EH (cell line): ENCODE measurements at places on chromosomes 2 and 18.

DNA sequence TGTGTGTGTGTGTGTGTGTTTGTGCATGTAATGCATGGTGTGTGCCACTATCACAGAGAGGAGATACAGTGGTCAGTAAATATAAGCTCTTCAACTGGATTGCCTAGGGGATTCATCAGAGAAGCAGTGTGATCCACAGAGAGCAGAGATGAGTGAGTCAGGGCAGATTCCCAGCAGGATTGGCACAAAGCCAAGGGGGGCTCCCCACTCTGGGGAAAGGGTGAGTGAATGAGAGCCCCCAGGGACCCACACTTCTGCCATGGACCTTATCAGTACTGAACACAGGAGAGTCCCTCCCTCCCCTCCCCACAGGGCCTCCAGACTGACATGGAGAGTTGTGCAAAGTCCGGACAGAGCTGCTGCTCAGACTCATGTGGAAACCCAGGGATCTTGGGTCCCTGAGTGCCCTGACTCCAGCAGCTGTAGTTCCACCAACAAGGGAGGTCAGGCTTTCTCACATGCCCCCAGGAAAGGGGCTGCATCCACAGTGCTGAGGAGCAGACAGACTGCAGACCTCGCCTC is 748.8 kb downstream of the NR4A2 start:
- no peak for DNase-seq

- peak; percentile 84 for DNase-seq
Measured at GRCh38 chr18:525036-525797, 24.7 kb upstream of the COLEC12 start.

GRCh38 chr2:184851576-184851975 is 253.2 kb downstream of the ZNF804A start:
- DNase-seq, result no peak

DNA sequence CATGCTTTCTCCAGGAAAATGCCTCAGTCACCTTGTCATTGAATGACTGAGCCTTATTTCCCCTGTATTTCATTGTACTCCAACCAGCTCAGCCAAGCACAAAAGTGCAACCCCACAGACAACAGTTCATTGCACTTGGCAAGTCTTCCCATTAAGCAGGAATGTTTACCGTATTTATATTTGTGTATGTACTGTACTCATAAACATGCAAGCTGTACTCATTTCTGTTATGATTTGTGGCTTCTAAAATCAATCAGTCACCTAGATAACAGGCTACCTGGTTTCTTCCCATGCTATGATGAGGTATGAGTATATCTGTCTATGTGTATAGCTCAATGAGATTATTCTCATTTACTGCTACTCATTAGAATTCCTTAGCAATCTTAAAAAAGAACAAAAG is 505.5 kb upstream of the FAM98A start:
- DNase-seq, result peak; percentile 30

DNA sequence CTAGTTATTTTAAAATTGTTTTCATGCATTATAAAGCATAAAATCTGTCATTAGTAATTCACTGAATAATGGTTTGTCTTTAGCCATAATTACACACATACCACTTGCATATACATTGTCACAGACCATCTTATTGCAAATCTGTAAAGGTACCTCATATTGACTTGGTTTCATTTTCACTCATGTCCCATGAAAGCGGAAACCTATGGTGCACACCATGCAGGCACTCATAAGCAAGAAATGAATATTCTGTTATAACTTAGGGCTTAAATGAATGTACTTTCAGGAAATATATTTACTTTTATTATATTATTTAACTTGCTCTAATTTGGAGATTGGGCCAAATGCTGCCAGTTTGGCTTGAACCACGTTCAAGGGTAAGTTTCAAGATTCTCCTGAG is 29.2 kb upstream of the STK17B start:
- DNase-seq, result no peak

DNA sequence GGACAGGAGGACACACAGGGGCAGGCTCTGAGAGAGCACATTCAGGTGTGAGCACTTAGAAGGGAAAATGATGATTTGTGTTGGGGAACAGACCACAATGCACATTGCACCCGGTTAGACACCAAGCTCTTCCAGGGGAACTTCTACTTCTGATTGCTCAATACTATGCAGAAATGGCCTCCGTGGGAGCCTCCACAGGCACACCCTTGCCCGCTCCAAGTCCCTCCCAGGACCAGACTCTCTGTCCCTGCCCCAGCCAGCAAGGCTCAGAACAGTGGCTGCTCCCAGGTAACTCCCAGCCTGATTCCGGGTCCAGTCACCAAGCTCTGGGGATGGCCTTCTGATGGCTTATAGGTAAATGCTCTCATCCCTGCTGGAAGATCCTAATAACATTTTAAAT is 56.2 kb downstream of the BCL2L11 start:
- DNase-seq, result no peak

GRCh38 chr18:61496374-61496773 is 163.1 kb downstream of the CDH20 start:
- no peak for DNase-seq

DNA sequence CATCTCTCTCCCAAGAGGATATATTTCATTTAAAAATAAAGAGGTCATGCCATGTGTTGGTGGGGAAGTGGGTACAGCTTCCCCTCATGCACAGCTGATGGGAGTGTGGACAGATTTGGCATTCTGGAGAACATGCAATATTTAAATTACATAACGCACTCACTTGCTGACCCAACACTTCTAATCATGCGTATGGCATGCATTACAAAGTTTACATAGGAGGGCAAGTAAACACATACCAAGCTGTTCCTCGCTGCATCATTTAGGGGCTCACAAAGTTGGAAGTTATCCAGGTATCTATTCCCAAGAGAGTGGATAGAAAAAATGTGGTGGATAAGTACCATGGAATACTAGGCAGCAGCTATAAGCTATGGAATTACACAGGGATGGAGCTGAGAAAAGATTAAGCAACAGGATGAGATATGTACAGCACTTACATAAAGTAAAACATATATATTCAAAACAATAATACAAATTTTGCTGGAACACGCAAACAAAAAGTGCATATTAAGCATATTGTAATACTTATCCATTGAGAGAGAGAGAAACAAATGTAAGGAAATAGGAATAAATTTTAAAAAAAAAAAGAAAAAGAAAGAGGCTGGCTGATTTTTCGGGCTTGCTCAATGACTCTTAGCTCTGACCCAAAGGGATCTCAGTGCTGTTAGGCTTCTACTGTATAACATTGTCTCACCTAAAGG is 11.0 kb downstream of the CYP1B1 start:
- peak; percentile 10 for DNase-seq

DNA sequence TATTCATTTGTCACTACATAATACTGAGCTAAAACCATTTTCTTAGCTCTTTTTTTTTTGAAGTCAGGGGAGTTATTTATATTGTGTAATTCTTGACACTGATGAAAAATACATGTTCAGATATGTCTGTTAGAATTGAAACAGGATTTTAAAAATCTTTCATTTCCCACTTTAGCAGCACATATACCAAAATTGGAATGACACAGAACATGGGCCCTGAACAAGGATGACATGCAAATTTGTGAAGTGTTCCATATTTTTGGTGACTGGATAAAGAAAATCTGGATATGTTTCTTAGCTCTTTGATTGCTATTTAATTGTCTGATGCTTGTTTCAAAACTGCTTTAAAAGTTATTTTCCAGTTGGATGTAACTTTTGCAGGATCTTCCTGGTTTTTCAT is 1963.9 kb upstream of the LRRTM1 start:
- no peak for DNase-seq

DNA sequence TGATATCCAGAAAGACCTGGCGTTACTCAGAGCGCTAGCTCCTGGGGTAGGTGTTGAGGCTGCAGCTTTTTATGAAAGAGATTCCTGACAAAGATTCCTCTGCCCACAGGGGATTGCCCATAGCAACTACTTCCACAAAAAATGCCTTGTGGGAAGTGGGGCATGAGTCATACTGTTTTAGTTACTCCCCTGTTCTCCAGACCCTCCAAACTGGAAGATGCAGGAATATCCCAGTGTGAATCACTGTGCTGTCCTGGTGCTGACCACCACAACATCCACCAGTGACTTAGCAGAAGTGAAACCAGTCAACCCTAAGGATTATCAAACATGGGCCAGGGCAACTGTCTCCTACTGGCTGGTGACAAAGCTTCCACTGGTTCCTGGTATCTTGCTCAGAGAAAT is 61.8 kb downstream of the CDH2 start:
- DNase-seq, result peak; percentile 97

GRCh38 chr2:177537636-177538035 is 145.1 kb downstream of the AGPS start:
- DNase-seq, result no peak

DNA sequence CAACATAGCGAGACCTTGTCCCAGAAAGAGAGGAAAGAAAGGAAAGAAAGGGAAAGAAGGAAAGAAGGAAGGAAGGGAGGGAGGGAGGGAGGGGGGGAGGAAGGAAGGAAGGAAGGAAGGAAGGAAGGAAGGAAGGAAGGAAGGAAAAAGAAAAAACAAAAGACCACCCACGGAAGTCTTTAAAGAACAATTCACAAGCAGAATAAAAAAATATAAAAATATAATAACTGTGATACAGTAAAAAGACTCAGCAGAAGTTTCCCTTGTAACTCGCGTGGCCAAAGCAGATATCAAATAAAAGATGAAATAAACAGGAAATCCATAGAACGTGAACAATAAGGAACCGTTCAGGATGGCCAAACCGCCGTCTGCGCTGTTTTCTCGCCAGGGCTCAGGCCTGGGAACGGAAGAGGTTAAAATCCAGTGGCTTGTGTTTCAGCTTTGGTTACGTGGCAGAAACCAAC is 1.2 kb upstream of the SLC1A4 start:
- no peak for DNase-seq

GRCh38 chr18:48589797-48590519 is 51.1 kb downstream of the CTIF start:
- peak; percentile 55 for DNase-seq

GRCh38 chr2:188977317-188977716 is 3.1 kb downstream of the COL3A1 start:
- DNase-seq, result no peak

GRCh38 chr2:23788100-23788499 is 138.8 kb downstream of the ATAD2B start:
- DNase-seq, result no peak

GRCh38 chr2:26534098-26534864 is 56.4 kb upstream of the OTOF start:
- no peak for DNase-seq

GRCh38 chr2:126222278-126222677 is 433.7 kb upstream of the GYPC start:
- peak; percentile 20 for DNase-seq

GRCh38 chr2:219691571-219691970 is 64.1 kb downstream of the SLC4A3 start:
- DNase-seq, result no peak

- no peak for DNase-seq
Measured at GRCh38 chr18:56235481-56236013, 402.8 kb downstream of the TXNL1 start.

DNA sequence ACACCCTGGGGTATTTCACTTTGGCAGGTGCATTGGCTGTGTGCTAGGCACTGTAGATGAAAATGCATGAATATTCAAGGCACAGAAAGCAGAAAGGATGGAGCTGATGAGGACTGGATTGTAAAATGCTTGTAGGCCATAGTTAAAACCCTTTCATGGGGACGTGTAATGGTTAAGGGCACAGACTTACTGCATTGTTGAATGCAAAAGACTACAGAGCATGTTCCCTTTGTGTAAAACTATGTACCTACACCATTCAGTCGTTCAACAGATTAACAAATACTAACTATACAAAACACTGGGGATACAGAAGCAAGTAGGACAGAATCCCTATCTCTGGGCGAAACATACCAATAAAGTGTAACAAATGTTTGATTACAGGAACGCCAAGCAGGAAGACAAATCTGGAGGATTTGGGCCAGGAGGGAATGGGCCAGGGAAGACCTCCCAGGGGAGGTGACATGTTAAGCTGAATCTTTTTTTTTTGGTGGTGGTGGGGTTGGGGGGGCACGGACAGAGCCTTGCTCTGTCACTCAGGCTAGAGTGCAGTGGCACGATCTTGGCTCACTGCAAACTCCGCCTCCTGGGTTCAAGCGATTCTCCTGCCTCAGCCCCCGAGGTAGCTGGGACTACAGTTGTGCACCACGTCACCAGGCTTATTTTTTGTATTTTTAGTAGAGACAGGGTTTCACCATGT is 19.6 kb upstream of the ROCK2 start:
- DNase-seq, result no peak

DNA sequence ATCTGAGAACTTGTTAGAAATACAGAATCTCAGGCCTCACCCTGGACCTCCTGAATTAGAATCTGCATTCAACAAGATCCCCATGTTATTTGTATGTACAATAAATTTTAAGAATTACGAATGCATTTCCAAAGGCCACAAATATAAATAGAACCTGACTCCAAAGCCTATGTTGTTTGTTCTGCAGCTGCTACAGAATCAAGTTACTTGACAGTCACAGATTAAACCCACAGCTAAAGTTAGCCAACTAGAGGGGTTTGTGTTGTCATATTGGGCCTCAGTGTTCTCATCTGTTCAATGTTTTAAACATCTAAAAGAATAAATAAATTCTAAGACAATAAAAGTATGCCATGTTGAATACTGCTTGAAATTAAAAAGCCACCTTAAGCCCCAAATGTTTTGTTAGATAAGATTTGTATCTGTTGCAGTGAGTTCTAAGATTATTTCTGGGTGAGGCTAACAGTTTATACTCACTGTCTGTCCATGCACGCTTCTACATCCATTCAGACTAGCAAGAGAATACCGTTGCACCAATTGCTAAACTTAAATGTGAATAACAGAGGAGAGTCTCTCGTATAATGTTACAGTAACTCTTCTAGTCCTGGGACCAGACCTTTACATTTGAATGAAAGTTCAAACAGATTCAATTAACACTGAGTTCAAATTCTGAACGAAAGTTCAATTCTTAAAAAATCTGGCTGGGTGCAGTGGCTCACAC is 200.4 kb downstream of the MEMO1 start:
- DNase-seq, result no peak

- peak; percentile 15 for DNase-seq
Measured at GRCh38 chr2:150388289-150388625, 99.2 kb downstream of the RND3 start.

- DNase-seq, result no peak
Measured at GRCh38 chr2:217981971-217982370, 20.8 kb downstream of the TNS1 start.
